ACHN (cell line): ENCODE measurements at places on chromosomes 11 and 22.
A peak's percentile ranks its signal among the peaks of the same experiment; 100 is the strongest.

DNA sequence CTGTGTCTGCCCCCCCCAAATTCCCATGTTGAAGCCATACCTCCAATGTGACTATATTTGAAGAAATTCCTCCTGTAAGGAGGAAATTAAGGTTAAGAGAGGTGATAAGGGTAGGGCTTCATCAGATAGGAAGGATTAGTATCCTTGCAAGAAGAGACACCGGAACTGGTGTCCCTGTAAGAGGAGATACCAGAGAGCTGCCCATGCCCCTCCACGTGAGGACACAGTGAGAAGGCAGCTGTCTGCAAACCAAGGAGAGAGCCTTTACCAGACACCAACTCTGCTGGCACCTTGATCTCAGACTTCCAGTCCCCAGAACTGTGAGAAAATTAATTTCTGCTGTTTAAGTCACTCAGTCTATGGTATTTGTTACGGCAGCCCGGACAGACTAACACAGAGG lies 109.3 kb downstream of the ARFGAP2 start:
- DNase-seq = no peak

- no peak for DNase-seq
These were observed 65.7 kb upstream of the PGR start for GRCh38 chr11:101195294-101195693.

DNA sequence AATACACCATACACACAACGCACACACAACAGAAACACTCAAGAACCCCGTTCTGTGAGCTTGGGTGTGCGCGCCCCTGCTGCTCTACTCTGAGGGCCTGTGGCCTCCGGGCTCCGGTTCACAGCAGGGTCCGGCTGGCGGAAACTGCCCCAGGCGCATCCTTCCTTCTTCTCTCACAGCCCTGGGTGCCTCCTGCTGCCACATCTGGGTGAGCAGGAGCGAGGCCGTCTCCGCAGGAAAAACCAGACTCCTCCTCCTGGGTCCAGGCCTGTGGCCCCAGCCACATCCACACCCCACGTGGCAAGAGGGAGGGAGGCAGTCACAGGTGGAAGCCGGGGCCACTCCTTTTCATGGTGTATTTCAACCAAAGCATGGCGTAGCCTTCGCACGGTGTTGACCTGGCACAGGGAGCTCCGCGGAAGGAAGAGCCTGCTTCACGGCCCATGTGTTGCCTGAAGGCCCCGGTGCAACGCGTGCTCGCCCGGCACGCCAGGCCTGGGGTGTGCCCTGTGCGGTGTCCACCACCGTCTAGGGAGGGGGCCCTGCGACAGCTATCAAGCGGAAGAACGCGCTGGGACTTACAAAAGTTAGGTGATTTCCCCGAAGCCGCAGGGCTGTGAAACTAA lies 1502.7 kb downstream of the TBC1D22A start:
- DNase-seq = no peak

DNA sequence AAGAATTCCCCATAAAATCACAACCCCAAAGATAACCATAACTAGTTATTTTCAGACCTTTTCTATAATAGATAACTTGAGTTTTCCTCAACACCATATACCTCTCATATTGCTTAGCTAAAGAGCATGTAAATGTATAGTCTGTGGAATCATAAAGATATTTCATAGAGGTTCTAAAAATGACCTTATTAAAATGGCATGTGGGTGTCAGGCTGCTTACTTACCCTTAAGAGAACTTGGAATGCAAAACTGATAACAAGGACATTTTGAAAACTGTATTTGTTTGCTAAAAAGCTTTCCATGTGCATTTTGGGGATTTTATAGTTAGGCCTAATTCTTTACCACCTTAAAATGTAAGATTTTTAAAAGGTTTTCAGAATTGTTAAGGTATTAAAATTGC lies 4.7 kb downstream of the SIK2 start:
- DNase-seq = no peak

DNA sequence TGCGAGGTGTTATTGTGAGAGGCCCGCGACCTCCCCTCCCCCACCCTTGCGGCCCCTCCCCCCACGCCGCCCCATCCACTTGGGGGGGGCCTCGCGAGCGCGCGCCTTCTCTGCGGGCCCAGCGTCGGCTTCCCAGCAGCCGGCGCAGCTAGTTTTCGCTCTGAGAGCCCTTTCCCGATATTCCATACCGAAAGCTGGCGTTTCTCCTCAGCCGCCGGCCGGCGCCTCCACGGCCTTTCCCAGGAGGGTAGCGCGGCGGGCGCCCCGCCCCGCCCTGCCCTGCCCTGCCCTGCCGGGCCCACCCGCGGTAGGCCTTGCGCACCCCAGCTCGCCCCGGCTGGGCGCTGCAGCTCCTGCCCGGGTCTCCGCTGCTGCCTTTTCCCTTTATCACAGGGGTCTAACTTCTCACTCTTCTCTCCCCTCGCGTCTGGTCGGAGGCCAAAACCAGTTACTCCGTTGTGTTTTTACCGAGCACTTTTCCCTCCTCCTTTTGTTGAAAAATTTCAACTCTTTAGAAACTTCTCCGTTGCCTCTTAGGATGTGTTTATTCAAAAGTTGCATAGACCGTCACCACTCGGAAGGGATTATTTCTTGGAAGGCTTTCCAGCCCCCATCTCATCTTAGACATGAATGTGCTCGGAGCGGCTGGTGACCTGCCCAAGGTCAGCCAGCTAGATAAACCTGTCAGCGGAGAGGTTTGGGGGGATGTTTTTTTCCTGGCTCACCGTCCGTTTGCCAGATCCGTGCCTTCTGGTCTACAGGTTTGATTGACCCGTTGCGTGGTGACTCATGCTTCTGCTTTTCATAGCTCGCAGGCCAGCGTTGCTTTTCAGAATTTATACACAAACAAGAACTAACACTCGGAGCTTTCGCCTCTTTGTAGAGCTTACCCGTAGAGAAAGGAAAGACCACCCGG lies 648 bp downstream of the PAFAH1B2 start:
- peak; percentile 68 for DNase-seq

GRCh38 chr11:96062134-96062533 lies 138.2 kb upstream of the MTMR2 start:
- DNase-seq = no peak

DNA sequence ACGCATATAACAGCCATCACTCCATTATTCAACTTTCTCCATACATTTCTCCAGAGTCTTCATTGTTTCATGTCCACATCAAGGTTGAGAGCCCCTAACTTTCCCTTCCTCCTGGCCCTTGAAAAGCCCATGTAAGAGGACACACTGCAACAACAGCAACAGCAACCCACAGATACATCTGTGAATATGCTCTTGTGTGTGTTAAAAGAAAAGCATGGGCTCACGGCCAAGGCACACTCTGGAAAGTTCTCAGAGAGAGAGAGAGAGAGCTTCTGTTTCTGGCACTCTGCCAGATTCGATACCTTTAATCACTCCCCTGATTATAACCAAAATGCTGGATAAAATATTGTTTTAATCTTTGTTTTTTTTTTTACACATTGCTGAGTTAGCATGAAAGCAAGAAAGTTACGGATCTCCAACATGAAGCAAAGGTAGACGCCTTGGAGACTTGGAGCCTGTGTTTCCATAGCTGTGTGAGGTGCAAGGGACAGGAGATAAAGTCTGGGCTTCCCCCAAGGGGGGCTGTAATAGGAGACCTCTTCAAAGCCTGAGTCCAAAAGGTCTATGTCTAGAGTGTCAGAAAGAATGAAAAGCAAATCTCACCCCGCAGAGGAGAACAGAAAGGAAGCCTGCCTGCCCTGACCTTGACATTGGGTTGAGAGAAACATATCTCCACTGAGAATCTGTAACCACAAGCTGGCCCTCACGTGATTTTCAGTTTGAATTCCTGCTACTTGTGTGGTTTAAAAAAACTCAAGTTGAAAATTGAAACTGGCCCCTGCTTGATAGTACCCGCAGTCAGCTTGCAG lies 33.7 kb upstream of the MPPED1 start:
- no peak for DNase-seq

GRCh38 chr11:104645261-104646222 lies 252.7 kb downstream of the CASP12 start:
- DNase-seq = no peak

- DNase-seq = no peak
These were observed 117.9 kb downstream of the ATG16L2 start for GRCh38 chr11:72932132-72932570.
